Transverse colon (tissue), 4 donors: ENCODE measurements at places on chromosomes 12 and 14. TPM values are rescaled to one million over a fixed set of nuclear protein-coding genes. Genes with fewer than 3 reads are reported as not detected.

TRPV4 gene
- not detected for total RNA-seq

TPPP2 gene
- total RNA-seq: not detected

RPGRIP1 gene
- not detected for total RNA-seq

DNA sequence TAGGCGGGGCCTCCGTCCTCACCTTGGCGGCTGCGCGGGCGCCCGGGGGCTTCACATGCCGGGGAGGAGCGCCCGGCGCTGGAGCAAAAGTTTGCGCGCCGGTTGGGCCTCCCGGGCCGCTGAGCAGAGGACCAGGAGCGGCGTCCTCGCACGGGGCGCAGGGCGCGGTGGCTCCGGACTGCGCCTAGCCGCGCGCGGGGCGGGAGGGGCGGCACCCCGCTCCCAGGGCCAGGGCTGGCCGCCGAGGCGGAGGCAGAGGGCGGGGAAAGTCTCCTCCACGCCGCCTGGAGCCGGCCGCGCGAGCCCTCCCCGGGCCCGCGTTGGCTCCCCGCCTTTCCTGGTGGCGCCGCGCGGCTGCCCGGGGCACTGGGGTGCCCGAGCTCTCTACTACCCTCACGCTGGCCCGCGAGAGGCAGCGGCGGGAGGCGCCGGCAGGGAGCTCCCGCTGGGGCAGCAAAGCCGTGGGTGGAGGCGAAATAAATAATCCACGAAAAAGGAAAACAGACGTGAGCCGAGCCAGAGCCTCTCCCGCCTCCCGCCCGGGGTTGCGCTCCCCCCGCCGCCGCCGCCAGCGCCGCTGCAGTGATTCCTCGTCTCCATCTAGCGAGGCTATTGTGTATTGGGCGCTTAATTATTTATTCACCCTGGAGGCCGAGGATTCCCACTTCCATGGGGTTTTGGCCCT is 400 bp upstream of the PRIMA1 start:
- peaks cover 6% of the 10 kb centered on the region for H3K4me1 ChIP-seq
- DNase-seq: peak; percentile 29

- H3K36me3 ChIP-seq: no peaks in the 10 kb centered on the region
- H3K4me1 ChIP-seq: peaks cover 21% of the 10 kb centered on the region
- H3K27ac ChIP-seq: no peak overlapping the region
- DNase-seq: no peak
- H3K4me3 ChIP-seq: no peak overlapping the region
These were observed 3.1 kb upstream of the FIGNL2 start for GRCh38 chr12:51851413-51852124.

GRCh38 chr12:10543499-10543898 is 37.8 kb downstream of the EIF2S3B start:
- H3K4me3 ChIP-seq: no peak overlapping the region
- no peaks in the 10 kb centered on the region for H3K36me3 ChIP-seq
- H3K27ac ChIP-seq: no peak overlapping the region
- DNase-seq: no peak
- H3K27me3 ChIP-seq: no peaks in the 10 kb centered on the region
- H3K4me1 ChIP-seq: no peaks in the 10 kb centered on the region

DNA sequence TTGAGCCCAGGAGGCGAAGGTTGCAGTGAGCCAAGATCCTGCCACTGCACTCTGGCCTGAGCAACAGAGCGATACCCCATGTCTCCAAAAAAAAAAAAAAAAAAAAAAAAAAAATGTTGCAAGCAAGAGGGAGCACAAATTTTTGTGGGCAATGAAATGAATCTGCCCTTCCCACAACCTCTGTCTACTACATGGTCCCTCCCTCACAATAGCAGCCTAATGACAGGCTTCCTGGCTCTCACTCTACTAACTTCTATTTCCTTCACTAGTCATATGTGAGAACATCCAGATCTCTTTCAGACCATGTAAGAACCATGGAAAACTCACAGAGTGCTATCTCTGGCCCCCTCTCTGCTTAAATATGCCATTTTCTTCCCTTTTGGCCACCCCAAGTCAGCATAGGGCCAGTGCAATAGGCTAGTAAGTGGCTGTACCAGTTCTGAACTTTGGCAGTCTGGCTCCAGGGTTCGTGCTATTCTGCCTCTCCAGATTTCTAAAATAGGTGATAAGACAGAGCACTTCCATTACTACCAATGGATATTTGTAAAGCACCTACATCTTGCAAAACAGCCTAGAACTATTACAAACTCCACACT is 7.1 kb downstream of the OSBPL8 start:
- peaks cover 51% of the 10 kb centered on the region for H3K4me1 ChIP-seq
- H3K4me3 ChIP-seq: no peak overlapping the region
- no peak for DNase-seq
- peaks cover 2% of the 10 kb centered on the region for H3K27me3 ChIP-seq
- no peak overlapping the region for H3K27ac ChIP-seq

GRCh38 chr12:65634061-65634460 is 190.2 kb upstream of the HMGA2 start:
- H3K27ac ChIP-seq: no peak overlapping the region
- no peaks in the 10 kb centered on the region for H3K36me3 ChIP-seq
- H3K4me3 ChIP-seq: no peak overlapping the region
- peaks cover 15% of the 10 kb centered on the region for H3K4me1 ChIP-seq
- no peak for DNase-seq

DNA sequence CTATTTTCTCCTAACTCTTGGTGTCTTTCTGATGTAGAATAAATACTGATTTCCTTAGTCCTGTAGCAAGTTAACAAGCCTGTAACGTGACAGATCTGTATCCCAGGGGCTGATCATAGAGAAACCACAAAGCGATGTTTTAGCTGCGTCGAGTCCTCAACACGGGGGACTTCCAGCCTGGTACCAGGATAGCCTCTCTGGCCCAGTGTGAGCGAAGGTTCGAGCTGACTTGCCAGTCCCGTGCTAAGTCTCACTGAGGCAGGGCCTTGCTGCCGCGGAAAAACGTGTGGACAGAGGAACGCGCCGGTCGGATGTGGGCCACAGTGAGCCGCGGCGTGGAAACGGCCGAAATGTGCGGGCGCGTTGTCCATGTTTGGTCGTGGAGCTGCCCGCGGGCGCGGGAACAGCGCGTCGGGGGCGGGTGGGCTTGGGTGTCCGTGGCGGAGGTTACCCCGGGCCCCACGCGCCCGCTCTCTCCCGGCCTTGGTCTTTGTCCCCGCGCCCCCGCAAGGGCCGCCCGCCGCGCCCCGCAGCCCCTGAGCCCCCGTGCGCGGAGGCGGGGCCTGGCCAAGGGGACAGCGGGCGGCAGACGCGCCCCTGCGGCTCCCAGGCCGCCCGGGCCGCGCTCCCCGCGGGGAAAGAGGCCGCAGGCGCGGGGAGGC is 531 bp upstream of the EML1 start:
- peaks cover 13% of the 10 kb centered on the region for H3K4me1 ChIP-seq
- H3K36me3 ChIP-seq: no peaks in the 10 kb centered on the region
- H3K27ac ChIP-seq: peak overlapping the region; percentile 85
